ENCODE measurements at places on chromosomes 12 and 14. TPM values are rescaled to one million over a fixed set of nuclear protein-coding genes. Genes with fewer than 3 reads are reported as not detected.

Gene SYNDIG1L
- not detected for total RNA-seq

Gene LALBA
- not detected for total RNA-seq

Gene TESPA1
- 113 TPM for total RNA-seq

Gene BDKRB2
- under 0.01 TPM for total RNA-seq

Gene RNASE7
- not detected for total RNA-seq

Gene ADSS1
- total RNA-seq, result 1.9 TPM

Gene CLEC4D
- total RNA-seq, result 10.9 TPM

Gene AJUBA
- total RNA-seq, result 0.21 TPM

Gene TSPAN8
- not detected for total RNA-seq

Gene PAX9
- not detected for total RNA-seq

Gene ZDHHC22
- not detected for total RNA-seq
